ENCODE measurements at places on chromosomes 1 and 21. TPM values are rescaled to one million over a fixed set of nuclear protein-coding genes. Genes with fewer than 3 reads are reported as not detected.

- no peak for DNase-seq
- H3K4me1 ChIP-seq, result no peaks in the 10 kb centered on the region
- no peaks in the 10 kb centered on the region for H3K36me3 ChIP-seq
- H3K27me3 ChIP-seq, result no peaks in the 10 kb centered on the region
Observed at GRCh38 chr1:221097479-221098281, 218.4 kb downstream of the HLX start.

GRCh38 chr21:31382060-31382459 is 38.0 kb upstream of the TIAM1 start:
- H3K27ac ChIP-seq, result no peak overlapping the region
- H3K4me1 ChIP-seq, result no peaks in the 10 kb centered on the region
- no peaks in the 10 kb centered on the region for H3K27me3 ChIP-seq
- H3K36me3 ChIP-seq, result no peaks in the 10 kb centered on the region
- DNase-seq, result no peak

The P3H1 gene
- total RNA-seq, result 29.7 TPM

DNA sequence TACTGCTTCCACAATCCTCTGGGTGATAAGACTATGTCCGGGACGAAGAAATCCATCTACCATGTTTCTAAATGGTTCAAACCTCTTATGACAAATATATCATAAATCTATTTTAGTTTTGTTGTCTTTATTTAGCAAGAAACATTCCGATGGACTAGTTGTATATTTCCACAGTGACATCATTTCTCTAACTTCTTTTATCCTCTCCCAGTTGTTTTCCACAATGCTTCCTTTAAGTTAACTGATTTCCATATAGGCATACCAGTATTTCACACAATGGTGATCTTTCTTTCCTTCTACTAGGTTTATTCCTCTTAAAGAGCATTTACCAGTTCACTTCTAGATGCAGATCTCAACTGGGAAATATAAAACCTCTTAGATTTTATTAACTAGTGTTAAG is 44.8 kb downstream of the USP1 start:
- H3K27me3 ChIP-seq, result no peaks in the 10 kb centered on the region
- peaks cover 2% of the 10 kb centered on the region for H3K36me3 ChIP-seq
- H3K27ac ChIP-seq, result no peak overlapping the region
- no peak overlapping the region for H3K4me3 ChIP-seq

DNA sequence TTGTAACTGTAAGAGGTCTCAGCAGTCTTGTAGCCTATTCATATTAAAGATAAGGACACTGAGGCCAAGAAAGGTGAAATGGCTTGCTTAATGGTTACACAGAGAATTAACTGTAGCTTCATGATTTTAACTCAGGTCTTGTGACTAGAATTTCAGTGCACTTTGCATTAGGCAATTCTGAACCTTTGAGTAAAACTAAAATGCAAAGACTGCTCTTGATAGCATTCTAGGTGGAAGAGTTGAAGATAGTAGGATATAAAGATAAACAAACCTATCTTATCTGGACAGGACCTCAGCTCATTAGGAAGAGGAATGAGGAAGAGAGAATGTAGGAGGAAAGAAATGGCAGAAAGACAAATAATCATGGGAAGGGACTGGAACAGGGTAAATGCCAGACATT is 68.6 kb upstream of the RGL1 start:
- no peak overlapping the region for H3K4me3 ChIP-seq
- no peaks in the 10 kb centered on the region for H3K27me3 ChIP-seq
- no peak for DNase-seq
- H3K27ac ChIP-seq, result no peak overlapping the region
- H3K36me3 ChIP-seq, result no peaks in the 10 kb centered on the region
- peaks cover 7% of the 10 kb centered on the region for H3K4me1 ChIP-seq

The RUNX3 gene
- 7.9 TPM for total RNA-seq

The FMO2 gene
- total RNA-seq, result 22.3 TPM

DNA sequence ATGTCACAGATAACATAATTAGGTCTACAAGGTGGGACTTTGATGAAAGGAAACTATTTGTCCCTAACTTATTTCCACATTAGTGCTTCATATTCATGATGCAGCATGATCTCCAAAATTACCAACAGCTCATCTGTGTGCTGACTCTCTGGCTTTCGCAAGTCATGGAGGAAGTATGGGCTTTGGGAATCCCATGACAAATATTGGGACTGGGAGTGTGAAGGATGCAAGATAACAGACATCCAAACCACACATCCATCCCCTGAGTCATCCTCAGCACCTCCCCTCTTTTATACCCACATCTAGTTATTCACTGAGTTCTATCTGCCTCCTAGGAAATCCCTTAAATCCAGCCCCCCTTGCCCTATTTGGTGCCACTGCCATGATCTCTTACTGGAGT is 102.8 kb upstream of the COL24A1 start:
- H3K27ac ChIP-seq, result no peak overlapping the region
- H3K4me1 ChIP-seq, result no peaks in the 10 kb centered on the region
- DNase-seq, result no peak
- H3K27me3 ChIP-seq, result no peaks in the 10 kb centered on the region

DNA sequence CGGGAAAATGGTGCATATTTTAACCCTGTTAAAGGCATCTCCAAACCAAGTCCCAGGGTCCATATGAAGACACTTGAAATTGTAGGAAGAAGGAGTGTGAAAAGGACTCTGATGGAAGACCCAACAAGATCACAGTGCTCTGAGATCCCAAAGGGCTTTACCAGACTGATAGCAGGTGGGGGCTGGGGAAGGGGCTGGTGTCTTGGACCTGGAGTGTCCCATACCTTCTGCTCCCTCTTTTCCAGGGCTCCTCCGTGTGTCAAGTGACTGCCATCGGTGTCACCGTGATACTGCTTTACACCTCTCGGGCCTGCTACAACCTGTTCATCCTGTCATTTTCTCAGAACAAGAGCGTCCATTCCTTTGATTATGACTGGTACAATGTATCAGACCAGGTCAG is 37.3 kb downstream of the GPR137B start:
- no peak overlapping the region for H3K27ac ChIP-seq
- DNase-seq, result no peak
- H3K36me3 ChIP-seq, result peaks cover 5% of the 10 kb centered on the region
- H3K4me1 ChIP-seq, result no peaks in the 10 kb centered on the region

The RBM11 gene
- 3.3 TPM for total RNA-seq

- no peak for DNase-seq
- H3K27me3 ChIP-seq, result no peaks in the 10 kb centered on the region
- no peak overlapping the region for H3K27ac ChIP-seq
- H3K4me1 ChIP-seq, result peaks cover 3% of the 10 kb centered on the region
- H3K36me3 ChIP-seq, result no peaks in the 10 kb centered on the region
Observed at GRCh38 chr1:109885589-109885988, 25.1 kb upstream of the CSF1 start.

DNA sequence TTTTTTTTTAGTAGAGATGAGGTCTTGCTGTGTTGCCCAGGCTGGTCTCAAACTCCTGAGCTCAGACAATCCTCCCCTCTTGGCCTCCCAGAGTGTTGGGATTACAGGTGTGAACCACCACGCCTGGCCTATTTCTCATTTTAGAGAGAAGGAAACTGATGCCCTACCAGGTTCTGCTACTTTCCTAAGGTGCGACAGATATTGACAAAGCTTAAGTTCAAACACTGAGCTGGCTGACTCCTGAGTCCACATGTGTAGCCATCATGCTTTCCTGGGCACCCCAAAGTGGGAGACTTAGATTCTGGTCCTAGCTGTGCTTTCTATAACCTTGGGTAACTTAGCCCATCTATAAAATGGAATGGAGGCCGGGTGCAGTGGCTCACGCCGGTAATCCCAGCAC is 5.1 kb upstream of the TMEM222 start:
- H3K36me3 ChIP-seq, result no peaks in the 10 kb centered on the region
- no peak overlapping the region for H3K4me3 ChIP-seq
- no peak for DNase-seq
- H3K27ac ChIP-seq, result no peak overlapping the region
- H3K27me3 ChIP-seq, result no peaks in the 10 kb centered on the region
- H3K4me1 ChIP-seq, result no peaks in the 10 kb centered on the region

- H3K27ac ChIP-seq, result no peak overlapping the region
- no peak overlapping the region for H3K4me3 ChIP-seq
- no peaks in the 10 kb centered on the region for H3K27me3 ChIP-seq
- no peaks in the 10 kb centered on the region for H3K4me1 ChIP-seq
- H3K36me3 ChIP-seq, result no peaks in the 10 kb centered on the region
Observed at GRCh38 chr1:45458894-45459293, 32.1 kb downstream of the TESK2 start.

The AMY1C gene
- not detected for total RNA-seq

The PTAFR gene
- total RNA-seq, result 16.4 TPM

- no peak overlapping the region for H3K27ac ChIP-seq
- H3K27me3 ChIP-seq, result no peaks in the 10 kb centered on the region
- DNase-seq, result no peak
- no peak overlapping the region for H3K4me3 ChIP-seq
Observed at GRCh38 chr1:176796583-176796982, 333.6 kb downstream of the PAPPA2 start.

The OR14K1 gene
- total RNA-seq, result not detected

- H3K4me1 ChIP-seq, result peaks cover 3% of the 10 kb centered on the region
- H3K36me3 ChIP-seq, result no peaks in the 10 kb centered on the region
- H3K27ac ChIP-seq, result no peak overlapping the region
- peak overlapping the region; percentile 16 for H3K4me3 ChIP-seq
Observed at GRCh38 chr1:170661646-170662411, 2.1 kb upstream of the PRRX1 start.

GRCh38 chr1:58597076-58597475 is 20.0 kb upstream of the TACSTD2 start:
- no peaks in the 10 kb centered on the region for H3K27me3 ChIP-seq
- no peak overlapping the region for H3K27ac ChIP-seq
- no peak overlapping the region for H3K4me3 ChIP-seq

GRCh38 chr1:58592522-58593134 is 15.6 kb upstream of the TACSTD2 start:
- DNase-seq, result peak; percentile 92
- peak overlapping the region; percentile 82 for H3K27ac ChIP-seq
- H3K27me3 ChIP-seq, result no peaks in the 10 kb centered on the region
- no peaks in the 10 kb centered on the region for H3K36me3 ChIP-seq

- DNase-seq, result no peak
- H3K27me3 ChIP-seq, result no peaks in the 10 kb centered on the region
- no peak overlapping the region for H3K4me3 ChIP-seq
- H3K27ac ChIP-seq, result no peak overlapping the region
- no peaks in the 10 kb centered on the region for H3K4me1 ChIP-seq
Observed at GRCh38 chr1:84585803-84586202, 11.6 kb upstream of the CTBS start.

The PERM1 gene
- 0.25 TPM for total RNA-seq

- no peak overlapping the region for H3K27ac ChIP-seq
- no peaks in the 10 kb centered on the region for H3K36me3 ChIP-seq
- H3K27me3 ChIP-seq, result no peaks in the 10 kb centered on the region
- no peaks in the 10 kb centered on the region for H3K4me1 ChIP-seq
Observed at GRCh38 chr1:66943361-66943969, 18.7 kb downstream of the MIER1 start.

DNA sequence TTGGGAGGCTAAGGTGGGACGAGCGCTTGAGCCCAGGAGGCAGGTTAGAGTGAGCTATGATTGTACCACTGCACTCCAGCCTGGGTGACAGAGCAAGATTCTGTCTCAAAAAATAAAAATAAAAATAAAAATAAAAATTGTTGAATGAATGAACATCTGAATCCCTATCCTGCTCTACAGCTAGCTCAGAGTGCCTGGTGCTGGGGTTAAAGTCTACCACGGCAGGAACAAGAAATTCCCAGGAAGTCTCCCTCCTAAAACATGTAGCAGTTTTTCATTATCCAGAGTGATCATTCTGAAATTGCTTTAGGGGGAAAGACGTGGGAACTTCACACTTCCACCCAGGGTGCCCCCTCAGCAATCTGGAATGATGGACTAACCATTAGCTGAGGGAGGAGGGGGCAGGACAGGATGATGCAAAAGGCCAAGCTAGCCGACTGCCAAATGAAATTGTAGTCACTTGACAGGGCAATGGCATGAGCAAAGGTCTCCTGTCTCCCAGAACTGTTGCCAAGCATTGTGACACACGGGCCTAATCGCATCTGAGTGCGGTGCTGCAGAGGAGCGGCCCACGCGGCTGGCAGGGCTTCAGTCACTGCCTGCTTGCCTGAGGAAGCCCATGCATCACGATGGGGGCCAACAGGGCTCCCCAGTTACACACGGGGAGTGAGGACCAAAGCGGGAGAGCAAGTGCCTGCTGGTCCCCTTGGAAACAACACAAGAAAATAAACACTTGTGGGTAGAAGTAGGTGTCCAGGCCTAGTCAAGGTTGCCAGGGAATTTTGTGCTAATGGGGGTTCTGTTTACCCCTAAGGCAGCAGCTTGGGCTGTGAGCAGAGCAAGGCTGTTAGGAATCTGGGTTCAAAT is 85.7 kb downstream of the NENF start:
- H3K27me3 ChIP-seq, result no peaks in the 10 kb centered on the region
- DNase-seq, result peak; percentile 74
- no peaks in the 10 kb centered on the region for H3K4me1 ChIP-seq
- H3K36me3 ChIP-seq, result no peaks in the 10 kb centered on the region
- no peak overlapping the region for H3K27ac ChIP-seq
- H3K4me3 ChIP-seq, result no peak overlapping the region

GRCh38 chr1:164780111-164780812 is 221.3 kb downstream of the PBX1 start:
- H3K27ac ChIP-seq, result no peak overlapping the region
- H3K4me1 ChIP-seq, result no peaks in the 10 kb centered on the region
- H3K4me3 ChIP-seq, result no peak overlapping the region

GRCh38 chr1:47765236-47765635 is 231.9 kb downstream of the TRABD2B start:
- no peak overlapping the region for H3K27ac ChIP-seq
- H3K36me3 ChIP-seq, result peaks cover 5% of the 10 kb centered on the region
- H3K4me3 ChIP-seq, result no peak overlapping the region
- H3K4me1 ChIP-seq, result peaks cover 4% of the 10 kb centered on the region

DNA sequence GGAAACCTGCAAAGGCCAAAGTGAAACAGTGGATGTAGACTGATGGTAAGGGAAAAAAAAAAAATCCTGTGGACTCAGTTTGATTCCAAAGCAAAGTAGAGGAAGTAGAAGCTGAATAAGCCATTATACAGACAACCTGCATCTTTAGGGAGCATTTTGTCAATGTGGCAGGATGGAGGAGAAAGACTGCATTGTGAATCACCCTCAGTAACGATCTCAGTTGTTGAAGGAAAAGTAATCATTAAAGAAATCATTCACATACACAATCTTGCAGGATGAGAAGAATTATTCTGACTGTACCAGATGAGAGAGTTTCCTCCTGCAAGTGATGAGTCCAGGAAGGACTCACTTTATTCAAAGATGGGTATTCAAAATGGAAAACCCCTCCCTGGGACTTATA is 45.1 kb upstream of the TRIM67 start:
- no peak for DNase-seq
- H3K27ac ChIP-seq, result no peak overlapping the region
- H3K4me1 ChIP-seq, result no peaks in the 10 kb centered on the region
- H3K27me3 ChIP-seq, result no peaks in the 10 kb centered on the region
